CD8-positive, alpha-beta T cell (primary cell): ENCODE measurements at places on chromosomes 4 and X. TPM values are rescaled to one million over a fixed set of nuclear protein-coding genes. Genes with fewer than 3 reads are reported as not detected.

HPSE gene
- 1.3 TPM for total RNA-seq

FAM47A gene
- not detected for total RNA-seq

CLCN4 gene
- total RNA-seq, result 0.08 TPM

AFF2 gene
- total RNA-seq, result 1.3 TPM

FAM114A1 gene
- total RNA-seq, result not detected

GPM6B gene
- not detected for total RNA-seq

RTL5 gene
- 1.1 TPM for total RNA-seq

NCAPG gene
- 1.3 TPM for total RNA-seq

SLIT2 gene
- total RNA-seq, result not detected

IL9R gene
- total RNA-seq, result 2.1 TPM

TASL gene
- 0.22 TPM for total RNA-seq

DUX4 gene
- total RNA-seq, result not detected

XPNPEP2 gene
- total RNA-seq, result 0.24 TPM

MAOB gene
- total RNA-seq, result not detected

CSAG3 gene
- not detected for total RNA-seq

AP1AR gene
- total RNA-seq, result 3.8 TPM

HSD17B13 gene
- total RNA-seq, result 0.27 TPM

C1GALT1C1 gene
- 1.9 TPM for total RNA-seq

ITGB1BP2 gene
- 2.2 TPM for total RNA-seq

CT45A6 gene
- total RNA-seq, result not detected

CYBB gene
- total RNA-seq, result 0.53 TPM

PDHA1 gene
- total RNA-seq, result 115 TPM

CT45A10 gene
- not detected for total RNA-seq

HSFX4 gene
- total RNA-seq, result not detected
